Stimulated activated CD8-positive, alpha-beta memory T cell treated with anti-CD3 and anti-CD28 coated beads, Interleukin-2, amount 100 ng/mL, for 48 hours (primary cell): ENCODE measurements at places on chromosomes 6 and 20.

DNA sequence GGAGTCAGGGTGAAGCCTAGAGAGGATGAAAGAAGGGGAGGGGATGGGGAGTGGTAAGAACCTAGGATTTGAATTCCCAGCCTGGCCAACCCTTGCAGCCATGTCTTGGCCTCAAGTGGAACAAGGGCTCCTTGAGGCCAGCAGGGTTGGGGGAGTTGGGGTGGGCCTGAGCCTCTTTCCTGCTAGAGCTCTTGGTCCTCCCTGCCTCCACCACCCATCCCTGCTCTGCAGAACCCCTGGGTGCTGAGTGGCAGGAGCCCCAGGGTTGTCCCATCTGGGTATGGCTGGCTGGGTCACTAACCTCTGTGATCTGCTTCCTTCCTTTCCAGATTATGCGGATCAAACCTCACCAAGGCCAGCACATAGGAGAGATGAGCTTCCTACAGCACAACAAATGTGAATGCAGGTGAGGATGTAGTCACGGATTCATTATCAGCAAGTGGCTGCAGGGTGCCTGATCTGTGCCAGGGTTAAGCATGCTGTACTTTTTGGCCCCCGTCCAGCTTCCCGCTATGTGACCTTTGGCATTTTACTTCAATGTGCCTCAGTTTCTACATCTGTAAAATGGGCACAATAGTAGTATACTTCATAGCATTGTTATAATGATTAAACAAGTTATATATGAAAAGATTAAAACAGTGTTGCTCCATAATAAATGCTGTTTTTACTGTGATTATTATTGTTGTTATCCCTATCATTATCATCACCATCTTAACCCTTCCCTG, 8.3 kb downstream of the VEGFA start:
- DNase-seq = no peak

DNA sequence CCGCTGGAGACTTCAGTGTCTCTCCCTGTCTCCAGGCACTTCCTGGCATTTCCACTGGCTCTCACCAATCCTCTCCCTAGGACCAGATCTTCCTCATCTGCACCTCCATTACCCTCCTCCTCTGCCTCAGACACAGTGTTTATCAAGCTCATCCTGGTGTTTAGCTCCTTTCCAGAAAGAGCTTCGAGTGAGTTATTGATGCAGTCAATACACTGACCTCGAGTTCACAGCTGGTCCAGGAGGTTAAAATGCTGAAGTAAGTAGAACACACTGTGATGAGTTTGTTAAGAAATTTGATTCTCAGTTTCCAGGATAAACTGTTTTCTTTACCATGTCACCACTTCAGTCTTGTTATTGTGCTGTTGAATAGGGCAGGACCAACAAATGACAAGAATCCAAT, 42.1 kb upstream of the ARMC2 start:
- no peak for DNase-seq

DNA sequence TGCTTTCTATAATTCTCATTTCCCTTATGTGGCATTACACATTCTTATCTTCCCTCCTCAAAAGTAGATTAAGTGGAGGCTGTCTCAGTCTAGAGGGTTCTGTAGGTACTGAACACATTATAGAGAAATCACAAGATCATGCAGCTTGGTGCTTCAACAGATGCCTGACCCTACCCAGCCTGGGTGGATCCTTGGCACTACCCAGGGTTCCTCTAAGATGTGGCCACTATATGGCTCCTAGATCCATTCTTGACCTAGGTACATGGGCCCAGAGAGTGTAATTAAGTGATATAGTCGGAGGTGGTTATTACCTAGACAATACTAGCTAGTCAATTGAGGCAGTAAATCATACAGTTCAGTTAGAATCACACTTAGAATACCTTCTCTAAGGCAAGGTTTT, 213.9 kb downstream of the AKAP7 start:
- no peak for DNase-seq

- DNase-seq = no peak
These were observed 239.3 kb upstream of the ID4 start for GRCh38 chr6:19597809-19598320.

GRCh38 chr20:36792422-36792821, 18.9 kb upstream of the DSN1 start:
- no peak for DNase-seq

- no peak for DNase-seq
These were observed 367.5 kb downstream of the GRIK2 start for GRCh38 chr6:101760843-101761621.

DNA sequence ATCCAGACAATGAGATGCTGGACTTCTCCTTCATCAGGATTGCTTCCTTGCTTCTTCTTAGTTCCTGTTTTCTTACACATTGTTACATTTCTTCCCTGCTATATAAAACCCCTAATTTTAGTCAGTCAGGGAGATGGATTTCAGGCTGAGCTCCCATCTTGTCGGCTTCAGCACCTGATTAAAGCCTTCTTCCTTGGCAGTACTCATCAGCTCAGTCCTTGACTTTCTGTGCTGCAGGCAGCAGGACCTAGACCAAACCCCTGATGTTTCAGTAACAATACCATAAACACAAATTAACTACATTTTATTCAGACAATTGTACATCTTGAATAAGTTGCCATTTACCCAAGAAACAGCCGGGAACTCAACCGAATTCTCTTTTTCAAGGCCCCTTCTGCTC, 156.4 kb upstream of the RREB1 start:
- DNase-seq = no peak

DNA sequence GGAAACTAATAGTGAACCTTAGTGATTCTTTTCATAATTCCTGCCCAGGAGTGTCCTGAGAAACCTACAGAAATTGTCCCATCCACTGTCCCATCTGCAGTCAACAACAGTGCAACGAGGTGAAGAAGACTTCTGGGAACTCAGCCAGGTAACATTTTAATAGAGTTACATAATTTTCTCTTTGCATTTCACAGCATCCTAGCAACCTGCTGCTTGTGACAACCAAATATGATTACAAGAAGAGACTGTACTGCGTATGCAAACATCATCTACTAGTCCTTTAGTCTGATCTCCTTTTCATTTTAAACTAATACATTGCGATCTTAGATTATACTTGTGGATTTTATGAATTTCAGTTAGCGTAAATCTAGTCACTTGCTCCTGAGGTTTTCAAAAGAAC, 951.6 kb downstream of the TFAP2A start:
- DNase-seq = no peak

GRCh38 chr6:28105245-28105639, 19.2 kb upstream of the ZSCAN16 start:
- DNase-seq = no peak

DNA sequence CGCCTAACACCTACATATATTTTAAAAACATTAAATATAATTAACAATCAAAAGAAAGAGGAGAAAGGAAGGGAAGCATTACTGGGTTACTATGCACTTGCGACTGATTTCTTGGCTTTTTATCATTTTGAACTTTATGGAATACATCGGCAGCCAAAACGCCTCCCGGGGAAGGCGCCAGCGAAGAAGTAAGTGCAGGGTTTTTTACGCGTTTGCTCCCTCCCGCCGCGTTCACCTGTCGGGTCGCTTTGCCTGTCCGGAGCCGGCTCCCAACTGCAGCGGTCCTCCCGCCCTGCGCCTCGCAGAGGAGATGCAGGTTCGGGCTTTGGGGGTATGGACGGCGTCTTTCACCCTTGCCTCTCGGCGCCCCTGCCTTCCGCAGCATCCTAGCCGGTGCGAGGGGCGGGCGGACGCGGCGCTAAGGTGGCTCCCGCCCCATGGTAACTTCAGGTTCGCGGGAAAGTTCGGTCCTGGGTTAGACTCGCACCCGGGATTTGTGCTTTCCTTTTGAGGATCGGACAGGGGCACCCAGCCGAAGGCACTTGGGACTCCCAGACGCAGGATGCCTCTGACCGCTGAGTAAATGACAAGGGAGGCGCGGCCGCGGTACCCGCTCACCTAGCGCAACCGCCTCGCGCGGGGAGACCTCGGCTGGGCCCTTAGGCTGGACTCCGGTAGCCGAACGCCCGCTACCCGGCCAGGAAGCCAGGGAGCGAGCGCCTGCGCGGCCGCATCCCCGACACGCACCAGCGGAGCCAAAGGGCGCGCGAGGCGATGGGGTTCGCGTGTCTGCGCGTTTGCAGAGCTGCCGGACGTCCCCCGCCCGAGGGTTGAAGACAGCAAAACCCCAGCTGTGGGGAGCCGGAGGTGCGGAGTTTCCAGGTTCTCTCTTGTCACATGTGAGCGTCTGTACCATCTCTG, 891 bp downstream of the RSPO3 start:
- no peak for DNase-seq

DNA sequence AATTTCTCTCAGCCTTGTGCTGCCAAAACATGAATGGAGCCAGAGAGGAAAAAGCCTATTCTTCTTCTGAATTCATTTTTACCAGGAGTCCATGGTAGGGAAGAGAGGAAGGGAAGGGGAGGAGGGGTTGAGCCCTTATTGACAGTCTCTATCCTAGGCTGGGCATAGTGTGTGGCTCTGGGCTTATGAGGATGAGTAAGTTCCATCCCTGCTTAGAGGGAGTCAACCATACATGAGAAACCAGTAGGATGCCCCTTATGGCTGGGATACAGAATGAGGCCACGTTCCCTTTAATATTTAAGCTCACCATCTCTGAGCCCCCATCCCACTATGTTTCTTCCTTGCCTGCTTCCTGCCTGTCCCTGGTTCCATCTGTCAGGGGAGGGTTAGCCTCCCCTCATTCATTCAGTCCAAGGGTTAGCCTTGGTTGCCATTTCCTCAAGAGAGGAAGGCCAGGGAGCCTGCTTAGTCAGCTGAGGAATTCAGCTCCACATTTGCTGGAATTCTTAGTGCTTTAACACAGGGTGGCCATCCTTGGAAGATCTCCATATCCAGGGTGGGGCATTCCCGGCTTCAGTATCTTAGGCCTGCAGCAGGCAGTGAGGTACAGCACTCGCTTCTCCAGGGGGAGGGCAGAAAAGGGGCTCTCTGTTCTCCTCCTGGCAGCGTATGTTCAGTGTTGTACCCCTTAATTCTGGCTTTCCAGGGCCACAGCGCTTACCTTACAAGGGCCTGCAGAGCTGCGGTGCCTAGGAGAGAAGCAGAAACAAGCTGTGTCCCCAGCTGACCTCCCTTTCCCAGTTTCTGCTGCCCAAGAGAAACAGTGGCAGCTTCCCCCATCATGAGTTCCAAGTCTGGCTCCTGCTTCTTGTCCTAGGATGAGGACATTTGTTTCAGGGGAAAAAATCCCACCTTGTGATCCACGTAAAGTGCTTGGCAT, 12.5 kb downstream of the SIRT5 start:
- no peak for DNase-seq

- DNase-seq = no peak
These were observed 50.5 kb upstream of the LTV1 start for GRCh38 chr6:143792402-143793279.

GRCh38 chr6:2798586-2799134, 33.5 kb downstream of the WRNIP1 start:
- no peak for DNase-seq

DNA sequence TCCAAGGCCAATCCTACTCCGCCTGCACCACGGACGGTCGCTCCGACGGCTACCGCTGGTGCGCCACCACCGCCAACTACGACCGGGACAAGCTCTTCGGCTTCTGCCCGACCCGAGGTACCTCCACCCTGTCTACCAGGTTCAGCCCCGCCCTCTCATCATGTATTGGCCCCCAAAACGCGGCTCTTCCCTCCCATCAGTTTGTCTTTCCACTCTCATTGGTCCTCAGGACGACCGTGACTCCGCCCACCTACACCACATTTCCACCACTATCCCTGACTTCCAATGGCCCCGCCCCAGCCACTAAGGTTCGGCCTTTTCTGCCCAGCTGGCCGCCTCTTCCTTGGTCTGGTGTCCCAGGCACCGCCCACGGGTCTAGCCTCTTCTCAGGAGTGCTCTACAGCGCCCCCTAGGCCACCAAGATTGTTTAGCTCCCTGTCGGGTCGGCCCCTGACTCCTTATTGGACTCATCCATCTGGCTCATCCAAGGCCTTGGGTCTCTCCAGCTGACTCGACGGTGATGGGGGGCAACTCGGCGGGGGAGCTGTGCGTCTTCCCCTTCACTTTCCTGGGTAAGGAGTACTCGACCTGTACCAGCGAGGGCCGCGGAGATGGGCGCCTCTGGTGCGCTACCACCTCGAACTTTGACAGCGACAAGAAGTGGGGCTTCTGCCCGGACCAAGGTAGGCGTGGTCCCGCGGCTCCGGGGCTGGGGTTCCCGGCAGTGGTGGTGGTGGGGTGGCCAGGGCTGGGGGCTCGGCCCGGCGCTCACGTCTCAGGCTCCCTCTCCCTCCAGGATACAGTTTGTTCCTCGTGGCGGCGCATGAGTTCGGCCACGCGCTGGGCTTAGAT, 3.1 kb downstream of the MMP9 start:
- DNase-seq = no peak

- DNase-seq = no peak
These were observed 732.3 kb upstream of the CHD6 start for GRCh38 chr20:42350521-42350920.

DNA sequence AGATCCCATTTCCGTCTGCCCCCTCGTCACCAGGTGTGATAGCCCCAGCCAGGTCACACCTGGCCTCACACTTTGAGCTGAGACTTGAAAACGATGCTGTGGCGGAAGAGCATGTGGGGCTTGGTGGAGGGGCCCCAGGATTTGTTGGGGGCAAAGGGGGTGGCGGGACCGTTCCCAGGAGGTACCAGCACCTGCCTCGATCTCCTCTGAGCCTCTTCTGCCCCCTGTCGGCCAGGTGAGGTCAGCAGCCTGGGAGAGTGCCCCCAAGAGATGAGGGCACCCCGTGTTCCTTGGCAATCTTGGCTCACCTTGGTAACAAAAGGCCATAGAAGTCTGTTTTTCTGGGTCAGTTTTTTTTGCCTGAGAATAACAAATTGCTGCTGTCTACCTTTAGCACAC, 25.4 kb downstream of the SPATA2 start:
- no peak for DNase-seq

- no peak for DNase-seq
These were observed 76.8 kb downstream of the HIVEP2 start for GRCh38 chr6:142867988-142868812.
